ENCODE measurements at places on chromosomes 16 and 17.
A peak's percentile ranks its signal among the peaks of the same experiment; 100 is the strongest.

DNA sequence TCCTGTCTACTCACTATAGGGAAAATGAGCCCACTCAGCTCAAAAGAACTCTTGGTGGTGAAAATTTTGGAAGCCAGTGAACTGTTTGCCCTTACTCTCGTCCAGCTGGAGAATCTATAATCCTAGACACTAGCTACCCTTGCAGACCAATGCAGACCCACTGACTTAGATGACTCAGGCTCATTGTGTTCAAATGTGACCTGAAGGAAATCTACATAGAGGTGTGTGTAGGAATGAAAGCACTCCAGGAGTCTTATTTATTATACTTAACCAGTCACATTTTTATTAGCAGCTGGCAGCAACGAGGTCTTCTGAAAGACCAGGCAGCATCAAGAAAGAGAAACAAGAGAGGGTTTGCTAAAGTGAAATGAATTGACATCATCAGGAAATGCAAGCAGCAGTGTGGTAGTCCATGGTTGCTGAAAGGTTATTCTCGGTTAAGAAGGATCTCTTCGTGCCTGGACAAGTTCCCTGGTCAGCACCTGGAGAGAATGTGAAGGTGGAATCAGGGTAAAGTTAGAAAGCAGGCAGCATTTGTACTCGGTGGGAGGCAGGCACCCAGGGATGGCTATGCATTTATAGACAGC is 1.4 kb downstream of the KRTAP29-1 start:
- DNase-seq, result no peak

DNA sequence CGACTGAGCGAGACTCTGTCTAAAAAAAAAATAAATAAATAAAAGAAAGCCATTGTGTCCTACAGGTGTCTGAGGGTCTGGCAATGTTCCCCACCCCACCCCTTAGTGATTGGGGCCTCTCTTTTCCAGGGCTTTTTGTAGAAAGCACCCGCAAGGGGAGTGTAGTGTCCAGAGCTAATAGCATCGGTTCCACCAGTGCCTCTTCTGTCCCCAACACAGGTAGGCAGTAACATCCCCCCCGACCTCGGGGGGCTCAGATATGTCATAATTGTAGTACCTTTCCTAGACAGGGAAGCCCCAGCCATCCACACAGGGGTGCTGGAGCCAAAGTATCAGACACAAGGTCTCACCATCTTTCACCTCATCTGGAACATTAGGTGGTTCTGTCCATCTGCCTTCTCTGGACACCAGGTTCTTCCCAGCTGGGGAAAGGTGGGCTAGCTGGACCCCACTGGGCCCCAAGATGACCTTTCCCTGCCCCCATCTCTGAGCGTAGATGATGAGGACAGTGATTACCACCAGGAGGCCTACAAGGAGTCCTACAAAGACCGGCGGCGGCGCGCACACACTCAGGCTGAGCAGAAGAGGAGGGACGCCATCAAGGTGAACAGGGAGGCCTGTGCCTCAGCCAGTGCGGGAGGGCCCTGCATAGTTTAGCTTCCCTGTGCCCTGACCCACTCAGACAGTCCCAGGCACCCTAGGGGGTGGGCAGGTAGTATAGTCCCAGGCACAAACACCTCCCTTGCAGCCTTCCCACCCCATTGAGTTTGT is 1.6 kb downstream of the MLX start:
- no peak for DNase-seq

- no peak for DNase-seq
These were observed 37.8 kb upstream of the MAF start for GRCh38 chr16:79638386-79638785.

DNA sequence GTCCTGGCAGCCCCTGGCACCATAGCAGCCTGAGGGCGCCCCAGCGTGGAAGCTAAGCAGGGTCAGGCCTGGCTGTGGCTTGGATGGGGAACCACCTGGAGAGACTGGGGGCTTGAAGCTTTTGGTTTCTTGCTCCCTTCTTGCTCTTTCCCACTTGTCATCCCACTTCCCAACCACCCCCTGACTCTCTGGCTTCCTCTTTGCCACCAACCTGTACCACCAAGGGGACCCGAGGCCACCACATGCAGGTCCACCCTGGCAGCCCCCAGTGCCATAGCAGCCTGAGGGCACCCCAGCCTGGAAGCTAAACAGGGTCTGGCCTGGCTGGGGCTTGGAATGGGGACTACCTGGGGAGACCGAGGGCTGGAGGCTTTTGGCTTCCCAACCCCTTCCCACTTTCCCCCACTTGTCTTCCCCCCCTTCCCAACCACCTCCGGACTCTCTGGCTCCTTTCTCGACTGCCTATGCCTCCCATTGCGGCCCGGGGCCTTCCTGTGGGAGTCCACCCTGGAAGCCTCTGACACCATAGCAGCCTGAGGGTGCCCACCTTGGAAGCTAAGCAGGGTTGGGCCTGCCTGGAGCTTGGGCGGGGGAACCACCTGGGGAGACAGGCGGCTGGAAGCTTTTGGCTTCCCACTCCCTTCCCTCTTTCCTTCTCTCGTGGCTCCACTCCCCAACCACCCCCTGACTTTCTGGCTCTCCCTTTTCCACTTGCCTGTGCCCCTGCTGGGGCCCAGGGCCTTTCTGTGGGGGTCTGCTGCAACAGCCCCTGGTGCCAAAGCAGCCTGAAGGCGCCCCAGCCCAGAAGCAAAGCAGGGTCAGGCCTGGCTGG is 2294.4 kb downstream of the TP53TG3F start:
- no peak for DNase-seq

GRCh38 chr16:50944033-50944432 is 202.1 kb downstream of the CYLD start:
- no peak for DNase-seq

DNA sequence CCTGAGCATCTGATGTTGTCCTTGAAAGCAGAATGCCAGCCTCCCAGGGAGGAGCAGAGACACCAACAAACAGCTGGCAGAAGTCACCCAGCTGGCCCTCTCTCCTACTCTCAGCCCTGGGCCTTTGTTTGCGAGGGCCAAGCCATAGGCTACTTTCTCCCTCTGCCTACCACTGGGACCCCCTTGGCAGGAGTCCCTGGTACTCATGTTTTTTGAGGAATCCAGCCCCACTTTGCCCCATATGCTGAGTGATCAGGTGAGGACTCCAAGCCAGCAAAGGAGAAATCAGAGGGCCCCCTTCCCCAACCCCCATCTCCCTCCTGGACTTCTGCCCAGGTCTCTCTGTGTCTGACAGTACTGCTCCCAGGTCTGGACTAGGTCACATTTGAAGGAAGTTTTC is 121.9 kb downstream of the USP31 start:
- DNase-seq, result no peak

DNA sequence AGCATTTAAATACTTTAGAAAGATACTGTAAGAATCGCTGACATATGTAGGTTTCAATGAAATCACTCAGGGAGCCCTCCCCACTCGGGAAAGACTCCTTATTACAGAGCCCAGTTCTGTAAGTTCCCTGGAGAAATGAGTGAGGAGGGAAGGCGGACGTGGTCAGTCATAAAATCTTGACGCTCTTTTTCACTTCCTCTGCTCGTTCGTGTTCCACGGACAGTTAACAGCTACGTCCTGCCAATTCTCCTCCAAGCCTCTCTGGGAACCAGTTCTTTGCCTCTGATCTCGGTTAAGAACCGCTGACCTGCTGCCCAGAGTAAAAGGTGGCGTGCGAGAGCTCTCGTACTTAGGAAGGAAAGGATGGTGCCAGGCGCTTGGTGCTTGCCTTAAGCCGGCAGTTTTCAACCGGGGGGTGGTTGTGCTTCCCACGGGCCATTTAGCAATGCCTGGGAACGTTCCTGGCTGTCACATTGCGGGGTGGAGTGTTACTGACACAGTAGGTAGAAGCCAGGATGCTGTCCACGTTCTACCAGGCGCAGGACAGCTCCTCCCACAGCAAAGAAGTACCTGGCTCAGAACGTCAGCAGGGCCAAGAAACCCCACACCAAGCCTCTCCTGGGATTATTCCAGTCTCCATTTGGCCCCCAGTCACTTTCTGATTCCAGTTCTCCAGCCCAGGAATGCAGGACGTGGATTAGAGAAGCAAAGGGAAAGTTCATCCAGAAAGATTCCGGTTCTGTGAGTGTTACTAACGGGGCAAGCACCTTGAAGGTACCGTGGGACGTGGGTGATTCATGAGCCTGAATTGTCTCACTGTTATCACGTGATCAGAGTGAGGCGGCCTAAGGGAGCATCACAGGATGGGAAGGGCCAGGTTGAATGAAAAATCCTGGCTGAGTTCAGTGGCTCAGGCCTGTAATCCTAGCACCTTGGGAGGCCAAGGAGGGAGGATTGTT is 87.7 kb downstream of the MRM3 start:
- no peak for DNase-seq

DNA sequence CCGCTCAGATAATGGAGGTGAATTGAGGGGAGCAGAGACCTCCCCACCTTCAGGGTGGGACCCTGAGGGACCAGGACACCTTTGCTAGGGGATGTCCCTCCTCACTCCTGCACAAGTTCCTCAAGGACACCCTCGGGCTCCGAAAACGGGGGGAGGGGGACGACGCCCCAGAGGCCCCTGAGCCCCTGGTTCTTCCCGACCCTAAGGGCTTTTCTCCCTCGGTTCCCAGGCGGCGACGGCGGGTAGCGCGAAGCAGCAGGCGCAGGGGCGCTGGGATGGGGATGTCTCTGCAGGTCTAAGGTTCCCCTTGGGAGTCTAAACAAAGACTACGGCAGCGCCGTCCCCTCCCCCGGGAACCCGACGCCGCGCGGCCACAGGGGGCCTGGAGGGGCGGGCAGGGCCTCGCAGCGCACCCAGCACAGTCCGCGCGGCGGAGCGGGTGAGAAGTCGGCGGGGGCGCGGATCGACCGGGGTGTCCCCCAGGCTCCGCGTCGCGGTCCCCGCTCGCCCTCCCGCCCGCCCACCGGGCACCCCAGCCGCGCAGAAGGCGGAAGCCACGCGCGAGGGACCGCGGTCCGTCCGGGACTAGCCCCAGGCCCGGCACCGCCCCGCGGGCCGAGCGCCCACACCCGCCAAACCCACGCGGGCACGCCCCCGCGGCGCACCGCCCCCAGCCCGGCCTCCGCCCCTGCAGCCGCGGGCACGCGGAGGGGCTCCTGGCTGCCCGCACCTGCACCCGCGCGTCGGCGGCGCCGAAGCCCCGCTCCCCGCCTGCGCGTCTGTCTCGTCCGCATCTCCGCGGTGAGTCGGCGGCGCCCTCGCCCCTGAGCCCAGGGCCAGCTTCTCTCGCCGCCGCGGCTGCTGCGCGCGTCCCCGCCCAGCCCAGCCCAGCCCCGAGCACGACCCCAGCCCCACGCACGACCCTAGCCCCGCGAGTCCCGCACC is 36.7 kb upstream of the NDRG4 start:
- no peak for DNase-seq

DNA sequence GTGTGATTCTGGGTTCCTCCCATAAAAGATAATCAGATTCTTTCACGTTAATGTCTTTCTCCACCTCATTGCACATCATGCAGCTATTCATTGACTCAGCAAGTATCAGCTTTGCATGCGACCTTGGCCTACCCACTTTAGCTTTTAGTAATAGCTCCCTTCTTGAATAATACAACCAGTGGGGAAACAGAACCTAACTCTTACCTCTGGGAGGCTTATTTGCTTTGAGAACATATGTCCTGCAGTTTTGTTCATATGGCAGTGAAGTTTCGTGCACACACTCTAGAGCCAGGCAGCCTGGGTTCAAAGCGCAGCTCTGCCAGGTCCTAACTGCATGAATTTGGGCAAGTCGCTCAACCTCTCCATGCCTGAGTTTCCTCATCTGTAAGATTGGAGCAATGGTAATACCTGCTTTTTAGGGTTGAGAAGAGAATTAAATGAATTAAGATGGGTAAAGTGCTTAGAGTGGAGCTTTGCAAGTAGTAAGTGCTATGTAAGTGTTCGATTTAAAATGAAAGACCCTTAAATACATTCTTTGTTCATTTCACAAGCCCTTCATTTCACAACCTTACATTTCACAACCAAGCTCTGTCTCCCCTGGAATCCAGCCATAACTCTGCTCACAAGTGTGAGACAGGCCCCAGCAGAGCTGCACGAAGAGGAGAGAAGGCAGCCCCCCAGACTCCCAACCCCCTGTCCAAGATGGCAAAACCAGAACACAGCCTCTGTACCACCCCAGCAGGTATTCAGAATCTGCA is 29.3 kb downstream of the MAPT start:
- no peak for DNase-seq

DNA sequence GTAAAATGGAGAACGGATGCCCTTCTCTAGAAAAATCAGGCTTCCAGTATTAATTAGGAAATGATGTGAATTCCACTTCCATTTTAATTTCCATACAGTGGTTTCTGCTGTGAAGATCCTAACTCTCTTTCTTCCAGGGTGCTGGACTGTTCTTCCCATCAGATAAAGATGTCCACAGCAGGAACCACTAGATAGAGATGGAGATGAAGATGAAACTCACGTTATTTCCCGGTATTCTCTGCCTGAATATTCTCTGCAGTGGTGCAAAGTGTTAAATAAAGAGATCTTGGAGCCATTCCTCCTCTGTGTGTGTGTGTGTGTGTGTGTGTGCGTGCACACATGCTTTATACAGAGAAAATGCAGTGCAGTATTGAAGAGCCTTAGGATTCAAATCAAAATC is 727.5 kb downstream of the KCNJ2 start:
- no peak for DNase-seq

- DNase-seq, result no peak
These were observed 2.0 kb upstream of the ARRB2 start for GRCh38 chr17:4708436-4708835.

GRCh38 chr16:57577214-57577613 is 34.8 kb downstream of the ADGRG5 start:
- DNase-seq, result no peak

GRCh38 chr16:29139261-29139802 is 154.5 kb downstream of the LAT start:
- no peak for DNase-seq

DNA sequence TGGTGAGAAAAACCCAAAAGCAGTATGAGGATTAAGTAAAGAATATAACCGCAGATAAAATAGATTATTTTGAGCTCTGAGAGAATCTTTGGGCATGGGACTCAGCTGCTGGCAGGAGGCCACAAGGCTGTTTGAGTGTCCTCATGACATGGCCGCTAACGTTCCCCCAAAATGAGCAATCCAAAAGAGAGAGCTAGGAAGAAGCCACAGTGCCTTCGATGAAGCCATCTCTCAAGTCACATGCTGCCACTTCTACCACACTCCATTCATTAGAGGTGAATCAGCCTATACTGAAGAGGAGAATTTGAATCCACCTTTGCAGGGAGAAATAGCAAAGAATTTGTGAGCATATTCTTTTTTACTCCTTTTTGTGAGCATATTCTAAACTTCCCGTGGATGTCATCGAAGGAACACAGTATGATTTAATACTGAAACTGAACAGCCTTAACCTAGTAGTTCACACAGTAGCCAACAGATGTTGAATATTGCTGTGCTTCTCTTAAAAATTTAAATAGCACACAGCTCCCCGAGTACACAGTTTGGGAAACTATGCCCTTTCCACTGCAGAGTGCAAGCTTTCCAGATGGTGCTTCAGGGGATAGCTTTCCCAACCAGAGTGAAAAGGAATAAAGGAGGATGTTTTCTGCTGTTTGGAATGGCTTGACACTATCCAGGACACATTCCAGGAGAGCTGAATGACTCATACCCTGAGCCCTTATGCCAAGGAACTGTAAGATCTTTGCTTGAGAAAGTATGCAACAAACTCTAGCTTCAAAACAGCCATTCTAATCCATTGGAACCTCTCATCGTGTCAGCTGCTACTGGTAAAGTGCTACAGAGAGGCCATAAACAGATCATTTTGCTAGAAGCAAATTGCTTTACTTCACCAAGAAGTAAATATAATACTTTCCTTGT is 33.9 kb downstream of the ANKFY1 start:
- peak; percentile 51 for DNase-seq

All from brain pericyte (primary cell).